ENCODE measurements at places on chromosomes 3 and 15.

DNA sequence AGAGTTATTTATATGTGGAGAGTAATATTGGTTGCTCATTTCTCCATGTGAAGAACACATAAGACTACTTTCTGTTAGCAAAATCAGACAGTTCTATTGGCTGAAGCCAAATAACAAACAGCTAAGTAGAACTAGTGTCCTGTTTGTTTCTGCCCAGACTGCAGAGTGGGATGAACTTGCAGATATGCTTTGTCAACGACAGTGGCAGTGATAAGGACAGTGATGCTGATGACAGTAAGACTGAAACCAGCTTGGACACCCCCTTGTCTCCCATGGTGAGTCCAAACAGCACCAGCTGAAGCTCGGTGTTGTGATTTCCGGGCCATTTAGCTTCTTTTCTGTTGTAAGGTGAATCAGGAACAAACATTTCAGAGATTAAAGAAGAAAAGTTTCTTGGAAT is 102.6 kb upstream of the IL12A start:
- DNase-seq, result no peak

DNA sequence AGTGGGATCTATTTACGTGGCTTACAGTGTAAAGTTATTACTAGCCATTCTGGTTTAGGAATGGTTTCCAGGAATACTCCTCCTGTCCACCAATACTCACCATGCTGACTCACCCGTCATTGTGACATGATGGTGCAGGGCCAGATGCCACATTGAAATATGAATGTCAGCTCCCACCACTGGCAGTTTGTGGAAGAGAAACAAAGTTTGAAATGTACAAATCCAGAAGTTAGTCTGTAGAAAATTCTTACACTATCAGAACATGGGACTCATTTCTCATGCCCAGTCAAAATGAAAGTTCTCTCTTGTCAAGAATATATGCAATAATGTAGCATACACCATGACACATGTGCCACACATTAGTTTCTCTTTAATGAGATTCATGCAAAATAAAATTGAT is 14.4 kb upstream of the TSPAN3 start:
- peak; percentile 66 for DNase-seq

DNA sequence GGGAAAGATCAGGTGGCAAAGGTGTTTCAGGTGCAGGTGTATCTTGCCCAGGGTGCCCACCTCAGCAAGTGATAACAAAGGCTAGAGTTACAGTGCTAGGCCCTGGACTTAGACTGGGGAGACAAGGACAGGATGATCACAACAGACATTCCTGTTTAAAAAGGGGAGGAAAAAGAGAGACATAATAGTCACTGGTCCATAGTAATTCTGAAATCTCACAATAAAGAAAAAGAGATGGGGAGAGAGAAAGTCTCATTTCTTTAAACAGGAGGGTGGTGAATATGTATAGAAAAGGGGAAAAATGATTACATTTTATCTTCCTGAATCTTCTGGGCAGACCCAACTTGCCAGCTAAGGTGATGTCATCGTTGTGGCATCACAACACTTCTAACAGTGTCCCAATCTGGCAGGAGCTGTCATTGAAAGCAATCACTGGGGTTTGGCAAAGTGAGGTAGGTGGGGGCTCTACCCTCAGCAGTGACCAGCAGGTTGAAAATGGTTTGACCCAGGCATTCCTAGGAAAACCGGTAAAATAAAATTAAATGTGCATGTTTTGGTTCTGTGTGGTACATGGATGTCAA is 99.5 kb downstream of the ZNF621 start:
- DNase-seq, result no peak

DNA sequence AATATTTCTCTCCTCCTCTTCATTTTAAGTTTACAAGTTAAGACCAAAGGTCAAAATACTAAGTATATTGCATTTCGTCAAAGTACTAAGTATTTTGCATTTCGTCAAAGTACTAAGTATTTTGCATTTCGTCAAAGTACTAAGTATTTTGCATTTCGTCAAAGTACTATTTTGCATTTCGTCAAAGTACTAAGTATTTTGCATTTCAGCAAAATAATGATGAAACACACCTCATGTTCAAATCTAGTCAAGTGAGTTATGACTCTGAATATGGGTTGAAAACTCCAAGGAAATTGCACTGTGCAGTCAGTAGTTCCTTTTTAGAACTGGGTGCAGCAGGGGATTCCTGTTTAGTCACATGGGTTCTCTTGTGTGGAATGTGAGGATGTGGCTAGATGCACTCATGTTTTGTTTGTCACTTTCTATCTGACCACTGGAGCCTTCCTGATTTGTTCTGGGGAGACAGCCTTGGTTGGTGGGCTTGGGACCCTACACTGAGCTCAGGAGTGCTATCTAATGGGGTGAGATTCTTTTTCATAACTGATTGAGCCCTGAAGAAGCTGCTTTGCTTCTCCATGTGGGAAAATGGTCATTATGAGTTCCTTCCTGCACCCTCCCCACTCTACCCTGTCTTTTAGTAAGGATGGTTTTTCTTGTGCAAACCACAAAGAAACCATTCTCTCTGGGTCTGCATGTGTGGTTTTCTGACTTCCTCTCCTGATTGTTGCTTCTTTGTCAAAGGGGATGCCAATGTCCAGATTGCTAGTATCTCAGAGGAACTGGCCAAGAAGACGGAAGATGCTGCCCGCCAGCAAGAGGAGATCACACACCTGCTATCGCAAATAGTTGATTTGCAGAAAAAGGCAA is 73.4 kb downstream of the CCK start:
- peak; percentile 86 for DNase-seq

- DNase-seq, result no peak
Observed at GRCh38 chr3:190122198-190122771, 1.6 kb upstream of the P3H2 start.

DNA sequence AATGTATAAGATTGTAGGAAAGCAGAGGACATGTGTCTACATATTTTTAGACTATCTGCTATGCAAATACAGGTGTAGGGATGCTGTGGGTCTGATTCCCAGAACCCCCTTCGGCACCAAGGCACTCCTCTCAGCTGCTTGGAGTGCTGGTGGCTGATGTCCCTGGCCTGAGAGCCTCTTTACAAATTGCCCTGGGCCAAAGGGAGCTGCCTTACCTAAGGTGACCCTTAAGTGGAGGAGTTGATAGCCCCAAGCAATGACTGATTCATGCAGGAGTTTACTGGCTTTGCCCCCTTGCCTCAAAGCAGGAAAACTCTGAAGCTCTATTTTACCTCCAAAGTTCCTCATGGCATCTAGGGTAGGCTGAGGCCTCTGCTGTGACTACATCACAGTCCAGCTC is 83.0 kb downstream of the ZNF385D start:
- no peak for DNase-seq

DNA sequence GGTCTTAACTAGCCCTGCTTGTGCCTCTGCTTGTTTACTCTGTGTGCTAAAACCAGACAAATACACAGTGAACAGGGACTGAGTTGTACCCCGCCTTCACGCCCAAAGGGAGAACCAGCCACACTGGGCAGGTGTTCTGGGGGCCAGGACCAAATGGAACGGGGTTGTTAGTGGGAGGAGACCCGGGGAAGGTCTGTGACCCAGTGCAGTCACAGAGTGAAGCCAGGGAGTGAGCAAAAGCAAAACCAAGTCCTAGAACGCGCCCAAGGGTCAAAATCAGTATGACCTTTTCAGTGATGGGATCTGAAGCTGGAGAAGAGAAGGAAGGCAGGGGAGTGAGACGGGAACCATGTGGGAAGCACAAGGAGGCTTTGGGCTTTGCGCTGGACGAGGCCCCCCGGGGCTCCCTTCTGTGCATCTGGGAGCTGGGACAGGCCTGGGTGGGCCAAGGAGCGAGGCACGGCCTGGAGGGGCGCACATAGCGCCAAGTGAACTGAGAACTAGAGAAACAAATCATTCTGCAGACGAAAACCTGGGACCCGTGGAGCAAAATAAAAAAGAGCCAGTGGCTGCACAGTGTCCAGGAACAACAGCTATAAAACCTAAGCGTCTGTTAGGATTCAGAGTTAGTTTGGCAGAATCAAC is 78.3 kb upstream of the ALDH1A3 start:
- no peak for DNase-seq

- no peak for DNase-seq
Observed at GRCh38 chr15:93072011-93072410, 17.0 kb downstream of the RGMA start.

DNA sequence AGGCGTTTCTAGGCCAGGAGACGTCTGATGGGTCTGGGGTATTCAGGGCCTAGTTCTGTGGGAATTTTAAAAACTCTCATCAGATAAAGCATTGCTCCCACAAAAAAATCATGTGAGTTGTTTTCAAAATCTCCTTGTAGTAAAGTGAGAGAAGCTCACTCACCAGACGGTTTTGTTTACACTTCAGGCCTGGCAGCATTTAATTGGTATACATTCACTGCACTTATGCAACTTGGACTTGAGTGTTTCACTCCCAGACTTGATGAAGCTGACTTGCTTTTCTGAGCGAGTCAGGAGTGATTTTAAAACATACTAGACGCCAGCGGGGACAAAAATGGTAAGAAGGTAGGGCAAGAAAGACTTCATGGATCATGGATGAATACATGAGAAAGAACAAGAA is 75.2 kb downstream of the SLCO3A1 start:
- DNase-seq, result no peak

DNA sequence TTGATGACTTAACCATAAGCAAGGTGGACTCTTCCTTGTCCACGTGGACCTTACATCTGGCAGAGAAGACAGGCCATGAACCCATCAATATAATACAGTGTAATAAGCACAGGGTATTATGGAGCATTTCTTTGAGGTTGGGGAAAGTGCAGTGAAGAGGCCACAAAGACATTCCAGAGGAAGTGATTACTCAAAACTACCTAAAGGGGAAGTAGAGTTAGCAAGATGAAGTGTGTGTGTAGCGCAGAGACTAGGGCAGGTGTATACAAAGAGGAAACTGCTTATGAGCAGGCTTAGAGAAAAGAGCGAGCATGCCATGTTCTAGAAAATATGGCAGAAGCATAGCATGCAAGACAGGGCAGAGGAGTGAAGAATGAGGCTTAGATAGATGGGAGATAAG is 17.9 kb downstream of the CP start:
- peak; percentile 65 for DNase-seq

- DNase-seq, result no peak
Observed at GRCh38 chr3:130779486-130779885, 32.9 kb upstream of the PIK3R4 start.

- DNase-seq, result no peak
Observed at GRCh38 chr3:62708638-62709373, 166.4 kb downstream of the CADPS start.

DNA sequence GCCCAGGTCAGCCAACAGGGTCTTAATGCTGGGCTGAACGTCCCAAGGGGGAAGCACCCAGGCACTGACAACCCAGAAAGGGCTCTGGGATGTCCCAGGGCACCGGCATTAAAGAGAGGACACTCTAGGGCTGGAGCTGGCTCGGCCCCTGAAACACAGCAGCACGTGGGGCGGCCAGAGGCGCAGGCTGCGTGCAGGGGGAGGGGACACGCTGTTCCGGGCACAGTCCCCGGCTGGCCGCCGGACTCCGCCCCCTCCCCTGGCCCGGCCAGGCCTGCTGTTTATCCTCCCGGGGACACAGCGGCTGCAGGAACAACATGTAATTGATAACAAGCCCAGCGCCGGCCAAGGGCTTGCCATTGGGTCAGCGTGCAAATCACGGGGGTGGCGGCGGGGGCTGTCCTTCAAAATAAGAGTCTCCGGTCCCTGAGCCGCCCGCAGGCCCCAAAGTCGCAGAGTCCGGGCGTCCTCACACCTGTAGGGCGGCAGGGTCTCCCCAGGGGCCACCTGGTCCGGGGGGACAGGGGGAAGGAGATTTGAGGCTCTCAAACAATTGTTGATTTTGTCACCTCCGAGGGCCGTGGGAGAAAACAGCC is 1.3 kb downstream of the KLF15 start:
- peak; percentile 32 for DNase-seq

DNA sequence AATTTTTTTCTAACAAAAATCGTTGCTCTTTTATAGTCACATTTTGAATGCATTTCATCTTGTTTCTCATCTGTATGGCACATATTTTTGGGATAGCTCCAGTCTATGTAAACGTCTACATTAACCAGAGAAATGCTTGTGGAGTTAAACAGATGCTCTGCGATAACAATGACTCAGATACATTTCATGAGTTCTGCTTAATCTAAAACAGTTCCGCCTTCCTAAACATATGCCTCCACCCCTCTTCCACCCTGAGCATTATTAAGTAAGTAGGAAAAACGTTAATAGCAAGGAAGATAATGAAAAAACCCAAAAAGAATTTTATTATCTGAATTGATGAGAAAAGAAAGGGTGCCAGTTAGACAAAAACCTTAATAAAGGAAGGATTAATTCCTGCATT is 396.1 kb downstream of the TUSC7 start:
- DNase-seq, result no peak

DNA sequence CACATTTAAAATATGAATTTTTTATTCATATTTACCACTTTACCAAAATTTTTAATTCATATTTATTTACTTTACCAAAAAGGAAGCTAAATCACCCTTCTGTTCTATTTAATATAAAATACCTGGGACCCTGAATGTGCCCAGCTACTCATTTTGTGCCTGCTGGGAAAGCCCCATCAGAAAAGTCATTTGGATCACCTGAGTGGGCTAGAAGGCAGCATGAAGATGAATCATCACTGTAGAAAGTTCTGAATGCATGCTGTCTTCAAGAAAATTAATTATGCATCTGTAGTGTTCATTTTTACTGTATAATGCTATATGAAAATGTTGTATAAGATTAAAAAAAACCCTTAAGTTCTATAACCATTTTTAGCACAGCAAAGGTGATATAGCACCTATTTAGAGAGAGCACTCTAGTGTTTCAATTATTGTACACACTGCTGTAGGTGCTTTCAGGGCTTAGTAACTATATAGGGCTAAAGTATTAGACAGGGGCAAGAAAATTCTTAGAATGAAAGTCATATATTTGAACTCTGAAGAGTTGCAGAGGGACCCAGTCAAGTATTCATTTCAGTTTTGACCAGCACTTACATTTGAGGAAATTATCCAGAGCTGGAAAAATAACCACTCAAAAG is 175.1 kb downstream of the NFKBIZ start:
- peak; percentile 32 for DNase-seq

- no peak for DNase-seq
Observed at GRCh38 chr15:27220199-27220598, 249.2 kb downstream of the GABRG3 start.

DNA sequence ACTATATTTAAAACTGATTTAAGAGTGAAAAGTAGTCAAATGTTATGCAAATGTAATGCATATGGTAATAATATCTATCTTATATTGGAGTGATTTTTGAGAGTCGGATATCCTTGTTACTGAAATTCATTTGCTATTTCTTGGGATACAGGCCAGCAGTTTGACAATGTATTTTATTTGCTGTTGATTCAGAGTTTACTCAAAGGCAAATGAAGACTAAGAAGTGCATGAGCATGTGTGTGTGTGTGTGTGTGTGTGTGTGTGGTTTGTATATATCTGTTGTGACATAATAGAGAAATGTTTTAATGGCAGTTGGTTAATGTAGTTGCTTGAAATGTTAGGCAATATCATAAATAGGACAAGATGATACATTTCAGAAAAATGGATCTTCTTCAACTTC is 39.0 kb downstream of the UNC13C start:
- DNase-seq, result no peak

DNA sequence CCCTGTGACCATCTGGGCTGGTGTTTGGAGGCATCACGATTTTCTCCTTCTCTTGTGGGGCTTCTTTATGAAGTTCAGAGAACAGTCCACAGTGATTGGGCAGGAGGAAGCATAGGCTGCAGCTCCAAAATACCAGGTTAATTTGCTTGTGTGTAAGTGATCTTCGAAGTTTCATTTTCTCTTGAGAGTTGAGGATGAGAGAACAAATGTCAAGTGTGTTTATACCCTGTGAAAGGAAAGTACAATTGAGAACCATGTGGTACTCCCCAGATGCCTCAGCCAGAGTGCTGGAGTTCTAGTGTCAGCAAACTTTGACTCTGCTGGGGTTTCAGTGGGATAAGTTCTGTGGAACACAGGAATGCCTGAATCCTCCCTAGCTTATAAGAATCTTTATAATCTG is 357.1 kb upstream of the CFAP20DC start:
- no peak for DNase-seq
